GM12892 (cell line): ENCODE measurements at places on chromosomes 3 and 15.
A peak's percentile ranks its signal among the peaks of the same experiment; 100 is the strongest.

DNA sequence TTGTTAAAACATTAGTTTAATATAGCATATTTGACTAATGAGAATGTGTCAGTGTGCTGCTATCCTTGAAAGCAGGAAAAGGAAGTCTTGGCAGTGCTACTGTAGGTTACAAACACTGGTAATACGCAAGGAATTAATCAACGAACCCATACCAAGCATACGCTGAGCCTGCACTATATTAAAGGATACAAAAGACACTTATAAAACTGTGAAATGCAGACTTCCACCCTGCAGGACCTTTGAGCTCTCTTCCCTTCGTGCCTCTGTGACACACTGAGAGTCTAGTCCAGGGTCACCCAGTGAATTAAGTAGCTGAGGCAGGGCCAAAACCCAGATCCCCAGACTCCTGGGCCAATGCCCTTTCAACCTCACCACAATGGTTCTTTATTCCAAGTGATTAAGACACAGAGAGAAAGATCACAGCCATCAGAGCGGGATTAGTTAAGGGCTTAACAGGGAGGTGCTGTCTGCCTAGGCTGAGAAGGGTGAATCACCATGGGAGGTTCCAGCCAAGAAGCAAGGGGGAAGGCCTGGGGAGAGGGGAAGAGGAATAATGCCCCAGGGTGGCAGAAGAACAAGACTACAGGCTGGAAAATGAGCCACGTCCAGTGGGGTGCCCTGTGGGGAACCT, 6.8 kb downstream of the ANXA2 start:
- DNase-seq = no peak

DNA sequence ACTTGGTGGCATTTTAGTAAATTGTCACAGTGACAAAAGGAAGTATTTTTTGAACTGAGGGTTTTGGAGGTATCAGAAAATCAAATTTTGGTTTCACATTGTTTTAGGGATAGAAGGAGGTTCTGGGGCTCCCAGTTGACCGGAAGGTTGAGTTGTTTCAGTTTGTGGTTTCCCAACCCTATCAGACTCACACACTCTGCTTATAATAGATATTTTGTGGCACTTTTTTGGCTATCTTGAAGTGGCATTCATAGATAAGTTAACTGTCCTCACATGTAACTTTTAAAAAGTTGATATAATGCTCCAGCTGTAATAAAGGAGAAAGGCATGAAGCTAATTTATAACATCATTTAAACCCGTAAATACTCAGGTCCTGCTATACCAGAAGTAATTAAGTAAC, 12.8 kb downstream of the ARMC8 start:
- no peak for DNase-seq

GRCh38 chr15:36960947-36961227, 139.5 kb downstream of the MEIS2 start:
- DNase-seq = no peak

GRCh38 chr15:52370010-52370409, 74.4 kb upstream of the MYO5C start:
- DNase-seq = no peak

DNA sequence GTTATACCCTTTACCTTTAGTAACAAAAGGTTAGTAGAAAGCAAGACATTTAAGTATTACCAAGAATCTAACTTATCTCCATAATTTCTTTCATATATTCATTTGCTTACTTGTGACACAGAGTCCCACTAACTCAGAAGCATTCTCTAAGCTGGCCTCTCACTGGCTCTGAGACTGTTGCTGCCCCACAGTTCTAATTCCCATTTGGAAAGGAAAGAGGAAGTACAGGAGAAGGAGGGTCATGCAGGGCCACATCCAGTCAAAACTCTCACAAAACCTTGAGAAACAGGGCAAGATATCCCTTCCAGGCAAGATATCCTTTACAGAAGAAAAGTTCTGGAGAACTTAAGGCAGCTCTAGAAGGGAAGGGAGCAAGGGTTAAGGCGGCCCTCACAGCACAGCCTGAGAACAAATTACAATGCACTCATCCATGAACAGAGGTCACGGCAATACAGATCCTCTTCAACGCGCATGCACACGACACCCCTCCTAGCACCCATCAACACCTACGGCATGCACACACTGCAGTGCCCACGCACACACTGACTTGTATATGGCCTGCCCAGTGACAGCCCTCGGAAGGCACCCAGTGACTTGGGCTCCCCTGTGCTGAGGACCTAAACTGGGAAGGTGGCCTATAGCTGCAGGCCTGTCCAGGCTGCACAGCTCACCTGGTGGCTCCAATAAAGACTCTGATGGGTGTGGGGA, 13.0 kb upstream of the MYO5C start:
- DNase-seq = no peak

GRCh38 chr3:63559884-63560283, 92.6 kb upstream of the SNTN start:
- DNase-seq = no peak

- DNase-seq = no peak
Observed at GRCh38 chr15:98878172-98878571, 129.4 kb downstream of the PGPEP1L start.

DNA sequence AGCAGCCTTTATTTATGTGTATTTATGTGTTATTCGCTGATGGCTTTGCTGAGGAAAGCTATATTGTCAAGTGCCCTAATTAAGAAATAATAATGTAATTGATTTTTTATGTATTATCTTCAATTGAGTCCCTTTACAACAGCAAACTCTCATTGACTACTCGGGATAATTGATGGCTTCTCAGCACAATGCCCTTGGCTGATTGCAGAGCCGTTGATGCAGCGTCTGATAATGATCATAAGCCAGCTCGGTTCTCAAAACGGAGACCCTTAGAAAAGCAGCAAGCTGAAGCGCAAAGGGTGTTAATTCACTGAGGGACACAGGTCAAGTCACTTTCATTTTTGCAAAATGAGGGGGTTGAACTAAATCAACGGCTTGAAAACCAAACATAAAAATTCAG, 357.1 kb upstream of the KCNH8 start:
- DNase-seq = no peak

DNA sequence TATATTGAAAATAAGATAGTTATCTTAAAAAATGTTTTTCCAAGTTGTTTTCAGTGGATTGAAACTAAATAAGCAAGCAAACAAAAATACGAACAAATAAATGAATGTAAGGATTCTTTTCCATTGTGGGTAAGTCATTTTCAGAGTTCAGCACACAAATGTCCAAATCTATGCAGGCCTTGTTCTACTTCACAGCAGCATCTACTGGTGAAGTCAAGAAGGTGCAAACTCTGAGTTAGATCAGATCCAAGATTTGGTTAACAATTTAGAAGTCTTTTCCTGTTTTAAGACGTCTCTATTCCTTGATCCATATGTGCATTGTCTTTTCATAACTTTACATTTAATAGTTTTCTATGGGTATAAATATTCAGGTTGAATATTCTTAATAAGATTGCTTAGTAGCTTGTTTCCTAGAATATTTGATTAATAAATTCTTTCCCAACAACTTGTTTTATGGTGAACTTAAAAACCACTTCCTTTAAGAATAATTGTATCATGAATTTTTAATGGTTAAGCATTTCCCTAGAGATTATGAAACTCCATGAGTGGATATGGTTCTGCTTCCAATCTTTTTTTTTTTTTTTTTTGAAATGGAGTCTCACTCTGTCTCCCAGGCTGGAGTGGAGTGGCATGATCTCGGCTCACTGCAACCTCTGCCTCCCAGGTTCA, 10.5 kb downstream of the PTX3 start:
- DNase-seq = no peak

DNA sequence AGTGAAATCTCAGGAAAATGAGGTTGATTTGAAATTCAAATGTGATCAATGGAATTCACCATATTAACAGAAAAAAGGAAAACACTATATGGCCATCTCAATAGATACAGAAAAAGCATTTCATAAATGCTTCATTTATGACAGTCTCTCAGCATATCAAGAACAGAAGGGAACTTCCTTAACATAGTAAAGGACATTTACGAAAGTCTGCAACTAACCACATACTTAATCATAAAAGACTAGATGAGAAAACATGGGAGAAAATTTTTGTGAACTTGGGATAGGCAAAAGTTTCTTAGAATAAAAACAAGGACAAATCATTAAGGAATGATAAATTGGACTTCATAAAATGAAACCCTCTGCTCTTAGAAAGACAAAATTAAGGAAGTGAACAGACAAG, 24.7 kb upstream of the TIPARP start:
- no peak for DNase-seq

DNA sequence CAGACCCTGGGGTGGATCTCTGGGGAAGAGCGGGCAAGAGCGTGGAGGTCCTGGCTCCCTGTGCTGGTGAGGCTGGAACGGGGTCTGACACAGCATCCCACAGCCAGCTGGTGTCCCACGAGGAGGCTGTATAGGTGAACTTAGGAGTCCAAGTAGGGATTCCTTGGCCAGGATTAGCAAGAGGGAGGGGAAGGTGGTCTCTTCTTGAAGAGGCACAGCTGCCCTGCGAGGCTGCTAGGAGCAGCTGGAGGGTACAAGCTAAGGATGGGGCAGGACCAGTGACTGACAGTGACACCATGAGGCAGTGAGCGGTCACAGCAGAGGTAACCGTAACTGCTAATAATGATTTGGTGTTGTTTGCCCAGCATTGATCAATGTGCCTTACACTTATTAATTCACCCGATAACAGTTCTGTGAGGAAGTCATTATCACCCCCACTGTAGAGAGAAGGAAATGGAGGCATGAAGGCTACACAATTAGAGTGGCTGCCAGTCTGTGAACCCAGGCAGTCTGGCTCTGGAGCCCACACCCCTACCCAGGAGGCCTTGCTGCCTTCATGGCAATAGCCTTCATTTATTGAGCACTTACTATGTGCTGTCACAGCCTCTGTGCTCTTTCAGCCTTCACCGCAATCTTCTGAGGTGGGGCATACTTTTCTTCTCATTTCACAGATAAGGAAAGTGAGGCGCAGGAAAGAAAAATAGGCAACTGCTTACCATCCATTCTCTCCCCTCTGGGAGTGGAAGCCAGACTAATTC, 59.4 kb downstream of the TMEM44 start:
- peak; percentile 59 for DNase-seq

DNA sequence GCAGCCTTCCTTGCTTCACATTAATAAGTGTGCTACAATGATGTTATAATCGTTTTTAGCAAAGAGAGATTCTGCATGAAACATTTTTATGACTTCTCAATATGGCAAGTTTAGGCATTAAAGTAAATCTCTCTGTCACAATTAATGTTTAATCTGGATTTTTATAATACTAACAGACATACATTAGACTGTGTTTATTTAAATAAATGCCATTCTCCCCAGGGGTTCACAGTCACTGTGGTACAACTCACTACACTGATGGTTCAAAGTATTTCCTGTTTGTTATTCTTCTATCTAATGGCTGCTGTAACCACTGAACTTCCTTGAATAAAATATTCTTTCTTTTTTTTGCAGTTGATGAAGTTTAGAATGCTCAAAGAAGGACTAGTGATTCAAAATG, 59.0 kb downstream of the SLC12A1 start:
- no peak for DNase-seq

- no peak for DNase-seq
Observed at GRCh38 chr3:63876260-63876659, 12.6 kb downstream of the ATXN7 start.

DNA sequence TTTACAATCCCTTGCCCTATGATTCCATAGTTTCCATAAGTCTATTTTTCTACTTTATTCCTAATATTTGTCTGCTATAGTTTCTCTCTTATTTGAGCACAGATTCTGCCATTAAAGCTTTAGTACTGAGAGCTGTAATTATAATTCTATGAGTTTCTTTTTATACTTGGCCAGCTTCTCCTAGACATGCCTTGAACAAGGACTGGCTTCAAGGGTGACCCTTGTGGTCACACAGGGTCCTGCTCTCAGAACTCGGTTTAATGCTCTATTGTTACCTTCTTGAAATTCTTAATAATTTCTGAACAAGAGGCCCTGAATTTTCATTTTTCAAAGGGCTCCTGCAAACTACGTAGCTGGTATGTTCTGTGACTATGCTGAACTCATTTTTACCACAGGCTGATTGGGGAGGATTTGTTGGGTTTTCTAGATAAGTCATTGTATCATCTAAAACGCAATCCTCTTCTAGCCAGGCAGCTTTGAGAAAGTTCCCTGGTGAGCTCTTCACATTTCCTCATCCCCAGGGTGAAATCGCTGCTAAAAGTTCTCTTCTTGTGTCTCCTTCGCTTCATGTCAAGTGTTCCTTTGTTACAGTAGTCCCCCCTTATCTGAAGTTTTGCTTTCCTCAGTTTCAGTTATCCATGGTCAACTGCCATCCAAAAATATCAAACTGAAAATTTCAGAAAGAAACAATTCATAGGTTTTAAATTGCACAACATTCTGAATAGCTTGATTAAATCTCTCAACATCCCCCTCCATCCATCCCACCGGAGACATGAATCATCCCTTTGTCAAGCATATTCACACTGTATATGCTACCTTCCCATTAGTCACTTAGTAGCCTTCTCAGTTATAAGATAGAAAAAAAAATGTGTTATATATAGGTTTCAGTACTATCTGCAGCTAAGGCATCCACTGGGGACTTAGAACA, 12.6 kb upstream of the PLCL2 start:
- DNase-seq = no peak

GRCh38 chr15:44366971-44367370, 60.5 kb upstream of the CTDSPL2 start:
- DNase-seq = no peak
